SK-N-DZ (cell line): ENCODE measurements at places on chromosomes 13 and 19.

DNA sequence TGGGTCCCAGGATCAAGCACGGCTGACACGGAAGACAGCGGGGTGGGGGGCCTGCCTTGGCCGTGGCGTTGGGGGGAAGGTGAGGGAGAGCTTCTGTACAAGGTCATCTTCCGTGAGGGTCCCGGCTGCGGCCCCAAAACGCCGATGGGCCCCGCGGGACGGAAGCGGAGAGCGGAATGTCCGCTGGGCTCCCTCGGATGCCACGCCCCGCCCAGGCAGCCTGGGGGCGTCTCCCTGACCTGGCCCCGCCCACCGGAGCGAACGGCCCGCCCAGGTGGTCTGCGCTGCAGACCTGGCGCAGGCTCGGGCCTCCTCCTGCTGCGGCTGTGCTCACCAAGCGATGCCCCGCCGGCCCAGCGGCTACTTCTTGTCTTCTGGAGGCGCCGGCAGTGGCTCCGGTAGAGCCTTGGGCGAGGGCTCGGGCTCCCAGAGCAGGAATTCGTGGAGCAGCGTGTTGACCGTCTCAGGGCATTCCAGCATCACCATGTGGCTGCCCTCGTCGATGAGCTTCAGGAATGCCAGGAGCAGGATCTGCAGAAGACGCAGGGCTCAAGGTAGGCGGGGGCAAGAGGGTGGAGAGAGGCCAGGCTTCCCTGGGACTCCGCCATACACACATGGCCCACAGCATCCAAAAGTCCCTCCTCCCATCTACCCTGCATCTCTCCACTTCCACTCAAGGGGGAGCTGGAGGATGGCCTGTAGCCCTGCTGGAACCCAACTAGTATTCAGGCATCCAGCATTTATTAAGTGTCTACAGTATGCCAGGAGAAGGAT lies 10.7 kb downstream of the ABHD8 start:
- DNase-seq = peak; percentile 85

- no peak for DNase-seq
Measured at GRCh38 chr13:65585346-65585745, 1644.8 kb downstream of the PCDH9 start.

DNA sequence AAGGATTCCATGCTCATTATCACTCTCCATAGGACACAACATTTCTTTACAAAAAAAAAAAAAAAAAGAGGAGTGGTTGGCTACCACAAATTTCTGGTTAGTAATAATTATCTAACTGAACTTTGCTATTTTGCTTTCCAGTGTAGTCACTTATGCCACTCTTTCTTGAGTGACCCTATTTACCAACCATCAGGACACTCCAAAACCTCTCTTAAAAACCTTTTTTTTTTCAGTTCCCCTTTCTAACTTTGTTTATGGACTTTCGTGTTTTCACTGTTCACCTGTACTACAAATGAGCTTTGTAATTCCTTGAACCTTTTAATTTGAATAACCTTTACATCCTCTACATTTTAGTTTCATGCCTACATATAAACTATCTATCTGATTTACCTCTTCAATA lies 686.5 kb upstream of the PCDH9 start:
- no peak for DNase-seq

DNA sequence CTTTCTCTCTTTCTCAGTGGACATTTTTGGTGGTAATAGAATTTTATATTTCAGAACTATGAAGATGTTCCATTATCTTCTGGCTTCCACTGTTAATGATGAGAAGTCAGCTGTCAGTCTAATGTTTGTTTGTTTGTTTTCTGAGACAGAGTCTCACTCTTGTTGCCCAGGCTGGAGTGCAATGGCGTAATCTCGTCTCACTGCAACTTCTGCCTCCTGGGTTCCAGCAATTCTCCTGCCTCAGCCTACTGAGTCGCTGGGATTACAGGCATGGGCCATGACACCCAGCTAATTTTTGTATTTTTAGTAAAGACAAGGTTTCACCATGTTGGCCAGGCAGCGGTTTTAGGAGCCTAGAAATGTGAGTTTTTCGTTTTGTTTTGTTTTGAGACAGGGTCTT lies 4.7 kb downstream of the ZNF317 start:
- no peak for DNase-seq

- DNase-seq = no peak
Measured at GRCh38 chr13:93750676-93751075, 524.1 kb downstream of the GPC6 start.

GRCh38 chr13:99812625-99813024 lies 158.9 kb downstream of the ZIC5 start:
- no peak for DNase-seq

- DNase-seq = no peak
Measured at GRCh38 chr13:24713022-24713421, 32.8 kb downstream of the ATP12A start.
